ENCODE measurements at places on chromosomes 12 and 14. TPM values are rescaled to one million over a fixed set of nuclear protein-coding genes. Genes with fewer than 3 reads are reported as not detected.

DNA sequence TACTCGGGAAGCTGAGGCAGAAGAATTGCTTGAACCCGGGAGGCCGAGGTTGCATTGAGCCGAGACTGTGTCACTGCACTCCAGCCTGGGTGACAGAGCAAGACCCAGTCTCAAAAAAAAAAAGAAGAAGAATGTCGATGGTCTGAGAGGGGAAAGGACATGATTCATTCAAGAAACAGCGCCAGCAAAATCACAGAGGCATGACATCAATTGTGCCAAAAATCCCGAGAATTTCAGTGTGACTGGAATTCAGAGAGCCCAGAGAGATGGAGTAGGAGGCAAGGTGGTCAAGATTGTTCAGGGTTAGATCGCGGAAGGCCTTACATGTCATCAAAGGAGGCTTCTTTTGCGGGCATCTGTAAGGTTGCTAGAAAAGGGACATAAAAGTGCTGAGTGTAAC lies 483.3 kb downstream of the VRK1 start:
- DNase-seq: no peak

Gene SLC6A15
- total RNA-seq: not detected

DNA sequence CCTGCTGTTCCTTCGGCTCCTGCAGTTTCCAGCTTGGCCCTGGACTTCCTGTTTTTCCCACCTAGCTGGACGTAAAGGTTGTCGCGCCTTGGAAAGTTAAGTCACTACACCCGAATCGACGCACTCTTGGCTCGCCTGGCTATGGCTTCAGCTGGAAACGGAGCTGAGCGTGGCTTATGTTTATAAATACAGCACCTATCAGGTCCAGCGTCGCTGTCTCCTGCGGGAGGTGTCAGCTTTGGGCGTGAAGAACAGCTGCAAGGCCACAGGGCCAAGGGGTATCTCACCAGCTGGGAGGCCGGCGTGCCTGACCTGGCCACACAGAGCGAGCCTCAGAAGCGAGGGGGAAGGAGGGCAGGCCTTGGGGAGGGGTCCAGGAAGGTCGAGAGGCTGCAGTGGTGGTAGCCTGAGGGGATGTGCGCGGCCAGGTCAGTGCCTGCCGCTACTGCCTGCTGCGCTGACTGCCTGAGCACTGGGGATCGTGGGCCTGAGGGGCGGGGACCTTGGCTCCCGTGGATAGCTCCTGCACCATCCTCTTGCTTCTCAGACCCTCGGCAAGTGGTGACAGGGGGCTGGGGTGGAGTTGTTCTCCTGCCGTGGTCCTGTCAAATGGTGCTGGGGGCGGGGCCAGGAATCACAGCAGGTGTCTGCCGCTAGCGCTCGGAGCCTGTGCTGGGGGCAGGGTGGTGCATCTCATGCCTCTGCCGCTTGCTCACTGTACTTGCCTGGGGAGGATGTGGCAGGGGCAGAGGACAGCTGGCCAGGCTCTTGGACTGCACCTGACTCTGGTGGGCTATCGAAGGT lies 12.5 kb downstream of the PACS2 start:
- peak; percentile 50 for DNase-seq

DNA sequence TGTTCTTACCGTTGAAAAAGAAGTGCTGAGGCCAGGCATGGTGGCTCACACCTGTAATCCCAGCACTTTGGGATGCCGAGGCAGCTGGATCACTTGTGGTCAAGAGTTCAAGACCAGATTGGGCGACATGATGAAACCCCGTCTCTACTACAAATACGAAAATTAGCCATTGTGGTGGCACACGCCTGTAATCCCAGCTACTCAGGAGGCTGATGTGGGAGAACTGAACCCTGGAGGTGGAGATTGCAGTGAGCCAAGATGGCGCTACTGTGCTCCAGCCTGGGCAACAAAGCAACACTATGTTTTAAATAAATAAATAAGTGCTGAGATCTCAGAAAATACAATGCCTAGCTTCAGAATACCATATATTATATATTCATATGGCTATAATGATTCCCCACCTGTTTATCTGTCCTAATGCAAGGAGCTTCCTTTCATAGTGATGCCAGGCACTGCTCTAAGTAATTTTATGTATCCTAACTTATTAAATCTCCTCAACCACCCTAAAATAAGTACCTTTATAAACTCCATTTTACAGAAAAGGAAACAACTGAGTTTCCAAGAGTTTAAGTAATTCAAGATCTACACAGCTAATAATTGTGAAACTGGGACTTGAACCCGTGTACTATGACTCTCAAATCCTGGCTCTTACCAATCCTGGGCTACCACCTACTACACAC lies 7.3 kb downstream of the PHLDA1 start:
- DNase-seq: no peak

- DNase-seq: no peak
These were observed 180.6 kb upstream of the EEA1 start for GRCh38 chr12:93109551-93110203.

Gene RAD51AP1
- 1.1 TPM for total RNA-seq

GRCh38 chr12:65935906-65936901 lies 111.9 kb downstream of the HMGA2 start:
- no peak for DNase-seq

DNA sequence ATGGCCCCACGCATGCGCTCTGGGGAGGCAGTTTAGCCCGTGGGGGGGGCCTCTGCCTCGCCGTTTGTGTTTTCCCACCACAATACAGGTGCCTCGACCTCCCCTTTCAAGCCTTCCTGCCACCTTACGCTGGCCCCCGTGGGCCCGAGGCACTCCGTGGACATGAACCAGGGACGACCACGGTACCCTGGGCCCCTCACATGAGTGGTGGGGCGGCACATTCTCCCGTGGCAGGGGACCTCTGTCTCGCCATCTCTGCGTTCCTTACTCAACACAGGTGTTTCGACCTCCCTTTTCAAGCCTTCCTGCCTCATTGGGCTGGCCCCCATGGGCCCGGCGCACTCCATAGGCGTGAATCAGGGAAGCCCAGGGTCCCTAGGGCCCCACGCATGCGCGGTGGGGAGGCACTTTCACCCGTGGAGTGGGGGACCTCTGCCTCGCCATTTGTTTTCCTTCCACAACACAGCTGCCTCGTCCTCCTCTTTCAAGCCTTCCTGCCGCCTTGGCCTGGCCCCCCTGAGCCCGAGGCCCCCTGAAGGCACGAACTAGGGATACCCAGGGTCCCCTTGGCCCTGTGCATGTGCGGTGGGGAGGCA lies 339.5 kb downstream of the ALG10 start:
- no peak for DNase-seq

DNA sequence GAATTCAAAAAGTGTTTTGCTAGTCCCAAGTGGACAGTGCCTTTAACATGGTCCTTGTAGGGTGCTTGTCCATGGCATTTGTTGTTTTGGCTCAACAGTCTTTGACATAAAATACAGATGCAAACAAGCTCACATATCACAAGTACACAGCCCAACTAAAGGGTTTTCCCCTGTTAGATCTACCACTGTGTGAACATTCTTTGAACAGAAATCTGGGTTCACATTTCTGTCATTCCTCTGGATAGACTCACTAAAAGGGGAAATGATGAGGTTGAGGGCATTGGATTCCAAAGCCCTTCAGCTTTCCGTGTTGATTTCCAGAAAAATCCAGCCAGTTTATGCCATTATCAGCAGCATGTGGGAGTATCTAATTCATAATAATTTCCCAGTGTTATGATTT lies 54.1 kb downstream of the EP400 start:
- DNase-seq: no peak

Gene GCH1
- 2.1 TPM for total RNA-seq

GRCh38 chr12:122917507-122918121 lies 21.7 kb upstream of the VPS37B start:
- peak; percentile 43 for DNase-seq

DNA sequence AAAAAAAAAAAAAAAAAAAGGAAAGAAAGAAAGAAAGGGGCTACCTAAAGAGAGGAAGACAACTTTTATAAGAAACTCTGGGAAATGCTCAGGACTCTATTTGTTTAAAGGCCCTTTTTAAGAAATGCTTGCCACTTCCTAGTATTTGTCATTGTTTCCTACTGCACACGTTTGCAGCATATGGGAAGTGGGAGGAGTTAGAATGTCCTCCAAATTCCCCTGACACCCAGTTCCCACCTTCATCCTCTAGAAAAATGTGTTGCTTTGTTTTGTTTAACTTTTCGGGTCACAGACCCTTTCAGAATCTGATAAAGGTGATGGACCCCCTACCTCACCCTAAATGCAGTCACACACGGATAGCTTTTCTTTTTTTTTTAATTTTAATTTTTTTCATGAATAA lies 40.8 kb downstream of the NINJ2 start:
- no peak for DNase-seq

Gene TMTC3
- 13.1 TPM for total RNA-seq

Gene IL26
- not detected for total RNA-seq

Gene PLEKHG7
- not detected for total RNA-seq

DNA sequence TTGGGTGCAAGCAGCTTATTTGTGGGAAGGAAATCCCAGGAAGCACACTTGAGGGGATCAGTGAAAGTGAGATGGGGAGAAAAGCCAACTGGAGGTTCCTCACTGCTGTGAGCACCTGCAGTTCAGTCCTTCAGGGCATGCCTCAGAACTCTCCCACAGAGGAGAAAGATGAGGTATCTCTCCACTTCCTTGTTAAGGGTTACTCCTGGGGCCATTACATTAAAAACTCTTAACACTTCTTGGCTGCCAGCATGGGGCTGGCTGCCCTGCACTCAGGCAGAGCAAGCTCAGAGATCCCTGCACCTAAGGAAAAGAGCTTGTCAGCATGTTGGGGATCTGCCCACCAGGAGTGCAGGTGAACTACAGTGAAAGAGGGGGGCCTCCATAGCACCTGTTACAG lies 28.8 kb downstream of the FERMT2 start:
- DNase-seq: no peak

DNA sequence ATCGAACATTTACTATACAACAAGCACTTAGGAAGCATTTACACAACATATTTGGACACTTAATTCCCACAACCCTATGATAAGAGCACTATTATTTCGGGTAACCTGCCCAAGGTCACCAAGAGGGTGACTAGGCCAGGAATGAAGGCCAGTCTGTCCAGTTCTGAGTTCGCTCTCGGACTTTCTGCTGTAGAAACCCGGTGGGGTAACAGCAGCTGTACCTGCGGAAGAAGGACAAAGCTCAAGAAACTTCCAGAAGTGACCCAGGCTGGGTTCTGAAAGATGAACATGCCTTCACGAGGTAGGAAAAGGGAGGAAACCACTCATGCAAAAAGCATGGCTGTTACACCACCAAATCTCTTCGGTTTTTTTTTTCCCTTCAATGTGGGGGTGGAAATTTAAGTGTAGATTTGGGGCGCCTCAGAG lies 10.8 kb downstream of the PLA2G1B start:
- DNase-seq: no peak

Gene KRT81
- total RNA-seq: not detected

GRCh38 chr12:131371401-131372170 lies 339.3 kb upstream of the SFSWAP start:
- no peak for DNase-seq

DNA sequence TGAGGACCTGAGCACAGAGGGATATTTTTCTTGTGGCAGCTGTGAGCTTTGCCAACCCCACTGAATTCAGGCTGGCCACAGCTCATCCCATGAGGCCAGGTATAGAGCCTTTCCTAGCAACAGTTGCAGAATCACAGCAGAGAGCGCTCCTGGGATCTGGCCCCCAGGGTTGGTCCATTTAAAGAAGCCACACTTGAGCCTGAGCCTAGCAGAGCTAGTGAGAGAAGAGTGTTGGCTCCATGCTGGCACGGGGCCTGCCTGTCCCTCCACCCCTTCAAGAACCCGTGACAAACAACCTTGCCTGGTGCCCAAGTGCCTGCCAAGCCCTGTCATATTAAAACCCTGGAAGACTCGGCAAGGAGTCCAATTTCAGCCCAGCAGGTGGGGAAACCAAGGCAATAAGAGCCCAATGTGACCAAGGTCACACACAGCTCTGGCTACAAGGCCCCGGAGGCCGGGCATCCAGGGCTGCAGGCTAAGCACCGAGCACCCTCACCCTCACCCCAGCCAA lies 91.6 kb downstream of the LRRC74A start:
- DNase-seq: peak; percentile 73

GRCh38 chr14:102544046-102544746 lies 34.6 kb upstream of the ANKRD9 start:
- DNase-seq: no peak

- DNase-seq: no peak
These were observed 7.2 kb downstream of the EEA1 start for GRCh38 chr12:92921877-92922276.

DNA sequence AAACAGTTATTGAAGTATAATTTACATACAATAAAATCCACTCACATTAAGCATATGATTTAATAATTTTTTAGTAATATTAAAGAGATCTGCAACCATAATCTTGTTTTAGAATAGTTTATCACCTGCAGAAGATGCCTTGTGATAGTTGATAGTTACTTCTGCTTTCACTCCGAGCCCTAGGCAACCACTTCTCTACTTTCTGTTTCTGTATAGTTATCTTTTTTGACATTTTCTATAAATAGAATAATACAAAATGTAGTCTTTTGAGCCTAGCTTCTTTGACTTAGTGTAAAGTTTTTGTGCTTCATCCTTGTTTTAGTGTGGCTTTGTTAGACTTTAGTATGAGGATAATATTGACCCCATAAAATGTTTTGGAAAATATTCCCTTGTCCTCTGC lies 111.0 kb downstream of the MNAT1 start:
- no peak for DNase-seq

Gene KRT72
- not detected for total RNA-seq

DNA sequence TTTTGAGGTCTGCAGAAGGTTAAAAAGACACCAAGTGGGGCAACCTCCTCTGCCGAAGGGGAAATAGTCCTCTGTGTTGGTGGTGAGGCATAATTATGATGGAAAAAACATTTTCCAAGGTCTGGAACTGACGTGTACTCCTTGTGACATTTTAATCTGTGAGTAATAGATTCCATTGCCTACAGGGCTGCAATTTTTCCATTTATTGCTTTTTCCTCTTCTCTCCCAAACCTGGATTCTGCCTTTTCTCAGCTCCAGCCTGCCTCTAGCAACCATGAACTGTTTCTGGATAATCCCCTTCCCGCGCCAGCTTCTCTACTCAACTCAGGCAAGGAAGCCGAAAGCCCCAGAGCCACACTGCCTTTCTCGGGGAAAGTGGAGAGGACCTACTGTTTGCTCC lies 230.1 kb upstream of the PLXNC1 start:
- no peak for DNase-seq

Gene COQ5
- 29.3 TPM for total RNA-seq

DNA sequence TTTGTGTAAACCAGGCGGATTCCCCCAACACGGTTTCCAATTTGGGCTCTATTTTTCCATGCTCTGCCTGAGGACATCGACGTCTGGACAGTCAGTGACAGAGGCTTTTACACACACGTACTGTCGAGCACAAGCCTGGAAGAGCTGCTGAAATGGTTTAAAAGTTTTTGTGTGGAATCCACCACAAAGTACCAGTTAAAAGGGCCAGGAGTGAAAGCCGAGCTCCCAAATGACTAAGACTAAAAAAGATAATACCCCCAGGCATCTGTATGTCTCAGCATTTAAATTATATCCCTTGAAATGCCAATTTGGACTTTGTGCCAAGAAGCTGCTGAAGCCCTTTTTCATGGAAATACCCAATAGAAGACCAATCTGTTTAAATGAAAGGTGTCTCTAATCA lies 173.2 kb downstream of the EGLN3 start:
- DNase-seq: no peak
